ENCODE measurements at places on chromosomes 3 and 15. TPM values are rescaled to one million over a fixed set of nuclear protein-coding genes. Genes with fewer than 3 reads are reported as not detected.

The GPR171 gene
- 204 TPM for total RNA-seq

GRCh38 chr15:38622908-38623307 is 58.3 kb upstream of the RASGRP1 start:
- no peaks in the 10 kb centered on the region for H3K36me3 ChIP-seq
- no peak overlapping the region for H3K27ac ChIP-seq
- peaks cover 19% of the 10 kb centered on the region for H3K4me1 ChIP-seq
- no peaks in the 10 kb centered on the region for H3K27me3 ChIP-seq
- DNase-seq, result no peak

The SFMBT1 gene
- total RNA-seq, result 28.7 TPM

- no peaks in the 10 kb centered on the region for H3K4me1 ChIP-seq
- peaks cover 7% of the 10 kb centered on the region for H3K27me3 ChIP-seq
- H3K4me3 ChIP-seq, result no peak overlapping the region
Measured at GRCh38 chr3:157488144-157488543, 15.1 kb downstream of the VEPH1 start.

- no peak overlapping the region for H3K27ac ChIP-seq
- H3K4me1 ChIP-seq, result no peaks in the 10 kb centered on the region
- H3K27me3 ChIP-seq, result no peaks in the 10 kb centered on the region
- peaks cover 34% of the 10 kb centered on the region for H3K36me3 ChIP-seq
- DNase-seq, result no peak
Measured at GRCh38 chr3:185021256-185021655, 131.6 kb downstream of the C3orf70 start.

- no peak for DNase-seq
- H3K27ac ChIP-seq, result no peak overlapping the region
- no peak overlapping the region for H3K4me3 ChIP-seq
- H3K36me3 ChIP-seq, result no peaks in the 10 kb centered on the region
- peaks cover 64% of the 10 kb centered on the region for H3K27me3 ChIP-seq
Measured at GRCh38 chr15:68429691-68430470, 2.1 kb downstream of the ITGA11 start.

DNA sequence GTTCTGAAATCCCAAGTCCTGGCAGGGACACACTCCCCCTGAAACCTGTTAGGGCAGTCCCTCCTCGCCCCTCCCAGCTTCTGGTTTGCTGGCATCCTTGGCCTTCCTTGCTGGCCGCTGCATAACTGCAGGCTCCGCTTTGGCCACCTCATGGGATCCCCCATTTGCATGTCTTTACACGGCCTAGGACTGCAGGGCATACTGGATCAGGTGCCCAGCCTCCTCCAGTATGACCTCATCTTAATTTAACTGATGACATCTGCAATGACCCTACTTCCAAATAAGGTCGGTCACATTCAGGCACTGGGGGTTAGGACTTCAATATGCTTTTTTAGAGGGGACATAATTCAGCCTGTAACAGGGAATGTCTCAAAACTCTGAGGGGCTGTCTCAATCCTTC is 173.3 kb downstream of the RAB11A start:
- H3K27me3 ChIP-seq, result peaks cover 18% of the 10 kb centered on the region
- H3K27ac ChIP-seq, result no peak overlapping the region
- no peaks in the 10 kb centered on the region for H3K36me3 ChIP-seq
- H3K4me3 ChIP-seq, result no peak overlapping the region

- peaks cover 27% of the 10 kb centered on the region for H3K36me3 ChIP-seq
- no peaks in the 10 kb centered on the region for H3K27me3 ChIP-seq
- H3K27ac ChIP-seq, result no peak overlapping the region
- peaks cover 26% of the 10 kb centered on the region for H3K4me1 ChIP-seq
- no peak overlapping the region for H3K4me3 ChIP-seq
- no peak for DNase-seq
Measured at GRCh38 chr15:49036650-49037545, 9.3 kb downstream of the SECISBP2L start.

The LIPC gene
- 0.60 TPM for total RNA-seq

- H3K4me3 ChIP-seq, result no peak overlapping the region
- no peak overlapping the region for H3K27ac ChIP-seq
- H3K36me3 ChIP-seq, result no peaks in the 10 kb centered on the region
- no peak for DNase-seq
Measured at GRCh38 chr3:62070891-62071290, 302.5 kb downstream of the FEZF2 start.

GRCh38 chr15:69755551-69756310 is 303.1 kb downstream of the RPLP1 start:
- peak; percentile 88 for DNase-seq
- peaks cover 72% of the 10 kb centered on the region for H3K4me1 ChIP-seq
- peaks cover 62% of the 10 kb centered on the region for H3K36me3 ChIP-seq
- H3K4me3 ChIP-seq, result peak overlapping the region; percentile 47
- H3K27me3 ChIP-seq, result peaks cover 23% of the 10 kb centered on the region
